H7 (cell line): ENCODE measurements at places on chromosomes 12 and 14.
A peak's percentile ranks its signal among the peaks of the same experiment; 100 is the strongest.

DNA sequence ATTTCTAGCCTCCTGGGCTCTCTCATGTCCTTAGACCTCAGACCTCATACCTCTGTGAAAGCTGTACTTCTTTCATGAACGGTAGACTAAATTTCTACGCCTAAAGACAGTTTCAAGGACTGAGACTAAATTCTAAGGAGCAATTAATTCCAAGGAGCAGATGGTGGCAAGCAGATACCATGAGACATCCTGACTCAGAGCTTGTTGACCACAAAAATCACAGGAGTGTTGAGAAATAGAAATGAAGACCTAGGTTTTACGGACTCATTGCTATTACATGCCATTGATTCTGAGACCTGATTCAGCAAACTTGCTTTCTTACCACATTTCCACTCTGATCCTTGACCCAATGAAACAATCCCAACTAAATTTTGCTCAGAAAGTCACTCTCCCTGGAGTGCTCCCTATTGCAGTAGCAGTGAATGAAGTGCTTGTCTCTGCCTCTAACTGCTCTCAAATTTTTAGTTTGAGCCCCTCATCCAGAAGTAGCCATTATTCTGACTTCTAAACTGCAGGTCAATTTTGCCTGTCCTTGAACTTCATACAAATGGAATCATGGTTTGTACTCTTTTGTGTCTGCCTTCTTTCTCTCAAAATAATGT is 52.0 kb downstream of the PEX5 start:
- no peak for DNase-seq

GRCh38 chr14:95095996-95096395 is 61.3 kb downstream of the DICER1 start:
- no peak for DNase-seq

- DNase-seq, result peak; percentile 27
Measured at GRCh38 chr12:32016680-32017482, 57.7 kb downstream of the RESF1 start.

GRCh38 chr14:97491697-97492096 is 694.5 kb downstream of the VRK1 start:
- DNase-seq, result no peak

- no peak for DNase-seq
Measured at GRCh38 chr14:50116966-50117365, 594 bp upstream of the VCPKMT start.

- no peak for DNase-seq
Measured at GRCh38 chr12:10989107-10989506, 2.4 kb upstream of the TAS2R50 start.

GRCh38 chr12:105992849-105993740 is 145.7 kb downstream of the NUAK1 start:
- peak; percentile 37 for DNase-seq
